ENCODE measurements at places on chromosomes 1 and 21.

DNA sequence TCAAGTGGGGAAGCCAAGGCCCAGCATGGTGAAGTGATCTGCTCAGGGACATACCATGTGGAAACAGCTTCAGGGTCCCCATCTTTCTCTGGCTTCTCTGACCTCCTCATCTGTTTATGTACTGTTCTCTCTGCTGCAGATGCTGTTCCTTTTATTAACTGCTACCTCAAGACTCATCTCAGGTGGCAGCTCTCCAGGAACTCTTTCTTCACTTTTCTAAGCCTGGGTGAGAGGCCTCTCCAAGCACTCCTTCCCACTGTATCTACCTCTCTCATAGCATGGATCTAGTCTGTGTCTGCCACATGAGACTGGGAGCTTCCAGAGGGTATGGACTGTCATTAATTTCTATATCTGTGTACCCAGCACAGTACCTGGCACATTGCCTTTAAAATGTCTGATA lies 73.4 kb upstream of the PPM1J start:
- no peak for DNase-seq

DNA sequence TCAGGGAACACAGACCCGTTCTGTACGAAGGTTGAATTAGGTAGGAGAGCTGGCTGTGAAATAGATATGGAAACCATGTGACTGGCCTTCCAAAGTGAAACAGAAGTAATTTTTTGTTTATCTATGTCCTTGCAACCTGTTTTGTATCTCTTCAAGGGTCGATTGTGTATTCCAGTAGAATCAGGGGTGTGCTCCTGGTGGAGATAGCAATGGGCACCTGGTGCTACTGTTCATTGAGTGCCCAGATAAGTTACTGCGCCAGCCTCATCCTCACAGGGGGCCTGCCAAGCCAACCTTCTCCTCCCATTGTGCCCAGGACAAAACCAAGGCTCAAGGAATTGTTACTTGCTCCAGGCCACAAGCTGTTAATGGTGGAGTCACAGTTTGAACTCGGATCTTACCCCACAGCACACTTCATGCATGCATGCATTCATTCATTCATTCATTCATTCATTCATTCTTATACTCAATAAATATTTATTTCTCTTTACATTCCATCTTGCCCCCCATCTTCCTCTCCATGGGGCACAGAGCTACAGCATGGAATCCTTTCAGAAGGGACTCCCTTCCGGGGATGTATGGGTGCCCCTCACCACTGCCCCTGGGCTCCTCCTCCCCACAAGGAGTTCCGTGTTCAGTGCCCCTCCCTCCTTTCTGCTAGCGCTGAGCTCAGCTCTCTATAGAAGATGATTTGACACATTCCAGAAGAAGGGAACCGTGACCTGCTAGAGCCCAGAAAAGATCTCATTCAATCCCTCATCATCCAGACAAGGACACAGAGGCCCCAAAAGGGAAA lies 24.0 kb downstream of the ADORA1 start:
- no peak for DNase-seq

DNA sequence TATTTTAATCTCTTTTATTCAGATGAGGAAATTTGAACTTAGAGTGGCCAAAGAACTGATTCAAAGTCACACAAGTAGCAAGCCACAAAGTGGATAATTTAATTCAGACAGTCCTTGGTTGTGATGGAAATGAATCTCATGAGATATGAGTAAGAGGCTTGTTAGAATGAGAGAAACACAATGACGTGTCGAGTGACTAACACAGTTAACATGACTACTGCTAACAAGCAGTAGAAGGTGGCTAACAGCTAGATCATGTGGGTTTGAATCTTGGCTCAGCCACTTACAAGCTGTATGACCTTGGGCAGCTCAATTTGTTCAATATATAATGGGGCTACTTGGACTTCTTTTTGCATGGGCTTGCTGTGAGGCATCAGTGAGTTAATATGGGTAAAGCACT lies 104.5 kb upstream of the LMO4 start:
- DNase-seq: no peak

DNA sequence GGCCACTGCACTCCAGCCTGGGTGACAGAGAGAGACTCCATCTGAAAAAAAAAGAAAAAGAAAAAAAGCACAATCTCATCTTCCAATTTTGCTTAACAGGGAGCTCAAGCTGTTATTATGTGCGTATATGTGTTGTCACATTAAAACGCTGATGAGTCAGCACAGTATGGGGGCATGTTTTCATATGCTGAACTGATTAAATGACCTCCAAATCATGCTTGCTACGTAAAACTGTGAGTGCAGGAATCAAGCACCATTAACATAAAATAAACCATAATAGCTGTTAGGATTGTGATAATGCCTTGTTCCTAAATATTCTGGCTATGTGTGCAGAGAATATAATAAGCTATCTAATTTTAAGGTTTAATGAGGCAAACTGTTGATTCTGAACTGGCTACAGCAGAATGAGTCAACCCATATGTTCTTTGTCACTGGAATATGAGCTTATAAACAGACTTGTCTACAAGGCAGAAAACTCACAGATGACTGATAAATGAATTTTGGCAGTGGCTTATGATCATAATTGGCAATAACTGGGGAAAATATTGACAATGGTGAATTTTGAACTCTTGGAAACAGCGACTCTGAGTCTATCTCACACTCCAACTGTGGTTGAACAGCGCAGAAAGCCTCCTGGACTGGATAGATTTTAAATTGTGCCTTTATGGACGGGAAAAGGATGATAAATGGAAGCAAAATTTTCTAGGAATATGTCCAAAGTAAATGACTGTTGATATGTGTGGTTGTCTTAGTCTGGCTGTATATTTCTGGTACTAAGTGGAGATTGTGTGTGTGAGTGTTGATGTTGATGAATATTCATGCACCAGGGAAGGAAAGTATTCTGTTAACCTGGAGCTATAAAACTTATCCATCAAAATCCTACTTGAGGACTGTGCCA lies 75.5 kb downstream of the VCAM1 start:
- DNase-seq: no peak

DNA sequence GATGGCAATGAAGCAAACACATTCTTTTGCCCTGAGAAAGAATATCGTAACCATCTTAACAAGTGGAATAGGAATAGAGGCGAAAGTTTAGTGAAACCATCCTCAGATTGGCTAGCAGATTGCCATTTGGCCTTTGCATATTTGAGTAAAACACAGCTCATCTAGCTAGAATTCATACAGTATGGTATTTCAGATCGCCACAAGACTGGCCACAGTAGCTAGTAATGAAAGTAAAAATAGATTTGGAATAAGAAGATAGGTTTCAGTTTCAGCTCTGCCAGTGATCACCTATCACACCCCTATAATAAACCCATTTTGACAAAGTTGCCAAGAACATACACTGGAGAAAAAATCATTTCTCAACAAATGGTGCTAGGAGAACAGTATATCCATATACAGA lies 294.9 kb downstream of the LRRIQ3 start:
- DNase-seq: no peak

GRCh38 chr1:212020975-212021374 lies 14.4 kb downstream of the INTS7 start:
- no peak for DNase-seq

DNA sequence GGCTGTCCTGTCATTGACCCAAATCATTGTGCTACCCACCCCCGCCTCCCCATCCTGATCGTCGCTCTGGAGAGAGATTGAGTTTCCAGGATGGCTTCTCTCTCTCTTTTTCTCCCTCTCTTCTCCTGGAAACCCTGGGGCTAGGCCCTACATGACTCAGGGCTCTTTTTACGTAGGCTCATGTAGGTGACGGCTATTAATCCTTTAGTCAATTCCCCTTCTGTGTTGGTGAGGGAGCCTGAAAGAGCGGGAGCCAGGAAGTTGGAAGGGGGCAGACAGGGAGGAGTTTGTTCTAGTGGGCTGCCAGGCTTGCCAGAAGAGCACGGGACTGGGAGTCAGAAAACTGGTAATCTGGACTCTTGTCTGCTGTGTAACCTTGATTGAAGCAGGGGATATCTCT lies 9.7 kb downstream of the ATP2B4 start:
- DNase-seq: no peak

DNA sequence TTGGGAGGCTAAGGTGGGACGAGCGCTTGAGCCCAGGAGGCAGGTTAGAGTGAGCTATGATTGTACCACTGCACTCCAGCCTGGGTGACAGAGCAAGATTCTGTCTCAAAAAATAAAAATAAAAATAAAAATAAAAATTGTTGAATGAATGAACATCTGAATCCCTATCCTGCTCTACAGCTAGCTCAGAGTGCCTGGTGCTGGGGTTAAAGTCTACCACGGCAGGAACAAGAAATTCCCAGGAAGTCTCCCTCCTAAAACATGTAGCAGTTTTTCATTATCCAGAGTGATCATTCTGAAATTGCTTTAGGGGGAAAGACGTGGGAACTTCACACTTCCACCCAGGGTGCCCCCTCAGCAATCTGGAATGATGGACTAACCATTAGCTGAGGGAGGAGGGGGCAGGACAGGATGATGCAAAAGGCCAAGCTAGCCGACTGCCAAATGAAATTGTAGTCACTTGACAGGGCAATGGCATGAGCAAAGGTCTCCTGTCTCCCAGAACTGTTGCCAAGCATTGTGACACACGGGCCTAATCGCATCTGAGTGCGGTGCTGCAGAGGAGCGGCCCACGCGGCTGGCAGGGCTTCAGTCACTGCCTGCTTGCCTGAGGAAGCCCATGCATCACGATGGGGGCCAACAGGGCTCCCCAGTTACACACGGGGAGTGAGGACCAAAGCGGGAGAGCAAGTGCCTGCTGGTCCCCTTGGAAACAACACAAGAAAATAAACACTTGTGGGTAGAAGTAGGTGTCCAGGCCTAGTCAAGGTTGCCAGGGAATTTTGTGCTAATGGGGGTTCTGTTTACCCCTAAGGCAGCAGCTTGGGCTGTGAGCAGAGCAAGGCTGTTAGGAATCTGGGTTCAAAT lies 85.7 kb downstream of the NENF start:
- DNase-seq: no peak

All from CD4-positive, alpha-beta T cell treated with Interleukin-10 for 1 hour (primary cell).